ENCODE measurements at places on chromosomes 6 and 20. TPM values are rescaled to one million over a fixed set of nuclear protein-coding genes. Genes with fewer than 3 reads are reported as not detected.

DNA sequence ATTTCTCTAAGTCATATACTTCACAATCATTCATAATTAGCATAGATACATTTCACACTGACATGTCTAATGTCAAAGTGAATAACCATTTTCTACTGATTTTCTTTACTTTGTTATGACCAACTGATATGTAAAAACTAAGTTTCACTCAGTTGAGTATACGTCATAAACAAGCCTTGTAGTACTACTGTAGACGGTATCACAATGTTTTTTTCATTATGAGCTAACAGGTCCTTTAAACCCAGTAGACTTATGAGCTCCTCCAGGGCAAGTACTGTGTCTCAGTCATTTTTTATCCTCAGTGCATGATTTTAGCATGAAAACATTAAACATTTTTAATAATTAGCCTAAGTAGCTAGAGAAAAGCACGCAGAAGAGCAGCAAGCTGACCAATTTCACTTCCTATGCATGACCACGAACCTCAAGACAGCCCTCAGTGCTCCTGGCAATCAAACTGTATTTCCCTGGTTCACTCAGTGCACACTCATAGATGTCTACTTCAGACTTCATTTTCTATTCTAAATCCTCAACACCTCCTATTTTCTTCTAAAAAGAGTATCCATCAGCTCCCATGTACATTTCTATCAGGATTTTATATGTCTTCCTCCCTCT lies 32.0 kb upstream of the TFAP2D start:
- H3K4me1 ChIP-seq, result no peaks in the 10 kb centered on the region
- H3K36me3 ChIP-seq, result no peaks in the 10 kb centered on the region
- no peaks in the 10 kb centered on the region for H3K27me3 ChIP-seq
- no peak overlapping the region for H3K4me3 ChIP-seq

DNA sequence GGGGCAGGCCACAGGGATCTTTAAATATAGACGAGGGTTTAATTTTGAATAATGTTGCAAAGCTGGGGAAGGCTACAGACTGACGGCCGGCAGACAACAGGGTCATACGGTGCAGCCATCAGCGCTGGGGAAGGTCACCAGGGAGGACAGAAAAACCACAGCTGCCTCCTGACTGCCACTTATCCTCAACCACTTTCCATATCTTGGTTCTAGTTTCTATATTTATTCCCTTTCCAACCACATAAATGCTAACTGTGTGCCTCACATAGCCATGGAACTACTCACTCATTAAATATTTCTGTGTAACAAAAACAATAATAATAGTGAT lies 85.7 kb upstream of the AGPAT4 start:
- DNase-seq, result no peak
- no peak overlapping the region for H3K27ac ChIP-seq
- no peaks in the 10 kb centered on the region for H3K36me3 ChIP-seq
- H3K27me3 ChIP-seq, result no peaks in the 10 kb centered on the region
- no peak overlapping the region for H3K4me3 ChIP-seq
- peaks cover 2% of the 10 kb centered on the region for H3K4me1 ChIP-seq

DNA sequence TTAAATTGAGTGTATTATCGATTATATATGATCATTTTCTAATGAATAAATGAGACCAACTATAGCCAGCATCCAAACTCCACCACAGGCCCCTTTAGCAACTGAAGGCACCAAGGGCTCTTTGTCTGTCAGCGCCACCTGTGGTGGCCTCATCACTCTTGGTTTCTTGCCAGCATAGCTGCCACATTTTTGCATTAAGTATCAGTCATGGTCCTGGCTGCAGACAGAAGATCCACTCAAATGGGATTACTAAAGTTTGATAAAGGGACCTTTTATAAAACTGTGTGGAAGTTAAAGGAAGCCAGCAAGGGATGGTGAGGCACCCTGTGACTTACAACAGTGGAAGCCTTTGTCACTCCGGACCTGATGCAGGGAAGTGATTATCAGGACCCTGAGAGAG lies 162.9 kb downstream of the C6orf118 start:
- H3K36me3 ChIP-seq, result no peaks in the 10 kb centered on the region
- H3K4me1 ChIP-seq, result no peaks in the 10 kb centered on the region
- H3K4me3 ChIP-seq, result no peak overlapping the region

GRCh38 chr6:36625158-36625919 lies 31.2 kb downstream of the SRSF3 start:
- DNase-seq, result no peak
- H3K4me1 ChIP-seq, result peaks cover 13% of the 10 kb centered on the region
- no peak overlapping the region for H3K27ac ChIP-seq
- H3K27me3 ChIP-seq, result no peaks in the 10 kb centered on the region
- H3K36me3 ChIP-seq, result no peaks in the 10 kb centered on the region
- H3K4me3 ChIP-seq, result no peak overlapping the region

Gene CLPSL1
- not detected for total RNA-seq

DNA sequence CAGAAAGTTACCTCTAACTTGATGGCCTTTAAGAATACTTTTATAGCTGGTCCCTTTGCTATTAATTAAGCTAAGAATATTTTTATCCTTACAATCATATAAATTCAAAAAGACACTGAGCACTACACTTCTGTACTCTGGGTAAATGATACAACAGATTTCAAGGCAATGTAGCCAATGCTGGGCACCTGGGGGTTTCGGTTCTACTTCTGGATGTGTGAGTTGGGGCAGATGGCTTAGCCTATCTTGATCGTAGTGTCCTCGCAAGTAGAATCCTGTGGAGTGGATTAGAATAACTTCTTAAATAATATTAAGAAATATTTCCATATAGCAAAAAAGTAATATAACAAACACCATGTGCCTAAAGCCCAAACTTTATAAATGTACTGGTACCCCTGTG lies 96.9 kb upstream of the NT5E start:
- H3K36me3 ChIP-seq, result no peaks in the 10 kb centered on the region
- DNase-seq, result no peak

Gene MAK
- total RNA-seq, result 0.27 TPM

- H3K4me3 ChIP-seq, result no peak overlapping the region
- H3K4me1 ChIP-seq, result no peaks in the 10 kb centered on the region
- H3K27ac ChIP-seq, result no peak overlapping the region
- H3K27me3 ChIP-seq, result peaks cover 2% of the 10 kb centered on the region
- no peak for DNase-seq
- H3K36me3 ChIP-seq, result no peaks in the 10 kb centered on the region
Measured at GRCh38 chr20:896501-897025, 19.6 kb downstream of the ANGPT4 start.

Gene CALHM6
- 11.3 TPM for total RNA-seq

GRCh38 chr6:75504465-75505222 lies 11.0 kb upstream of the FILIP1 start:
- peak; percentile 1 for DNase-seq
- no peak overlapping the region for H3K27ac ChIP-seq
- no peaks in the 10 kb centered on the region for H3K36me3 ChIP-seq
- H3K4me1 ChIP-seq, result no peaks in the 10 kb centered on the region
- H3K27me3 ChIP-seq, result no peaks in the 10 kb centered on the region

Measured in activated CD8-positive, alpha-beta T cell treated with anti-CD3 and anti-CD28 coated beads for 36 hours (primary cell).